ENCODE measurements at places on chromosomes 1 and 21.

GRCh38 chr1:52403566-52404115 lies 582 bp downstream of the ORC1 start:
- DNase-seq, result no peak

- DNase-seq, result no peak
Observed at GRCh38 chr1:171509191-171509590, 23.9 kb downstream of the PRRC2C start.

DNA sequence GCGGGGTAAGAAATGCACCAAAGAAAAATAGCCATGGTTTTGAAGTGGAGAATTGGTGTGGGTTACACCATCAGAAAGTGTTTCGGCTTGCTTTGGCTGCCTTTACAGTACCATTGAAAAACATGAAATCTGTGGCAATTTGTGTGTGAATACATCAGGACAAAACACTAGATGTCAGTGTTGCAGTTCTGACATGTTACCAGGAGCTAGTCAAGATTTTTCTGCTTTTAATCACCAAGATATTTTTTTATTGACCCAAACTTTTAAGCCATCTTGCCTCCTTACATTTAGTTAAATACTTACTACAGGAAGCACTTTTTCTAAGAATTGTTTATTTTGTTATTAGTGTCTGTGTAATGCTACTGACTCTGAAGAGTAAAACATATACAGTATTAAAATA lies 14.3 kb downstream of the RRP15 start:
- DNase-seq, result no peak

DNA sequence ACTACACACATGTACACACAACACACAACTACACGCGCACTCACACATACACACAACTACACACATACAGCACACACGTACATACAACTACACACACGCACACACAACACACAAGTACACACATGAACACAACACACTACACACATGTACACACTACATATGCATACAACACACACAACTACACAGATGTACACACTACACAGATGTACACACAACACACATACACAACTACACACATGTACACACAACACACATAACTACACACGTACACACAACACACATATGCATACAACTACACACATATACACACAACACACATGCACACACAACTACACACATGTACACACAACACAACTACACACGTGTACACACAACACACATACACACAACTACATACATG lies 318.6 kb downstream of the CAMTA1 start:
- no peak for DNase-seq

- DNase-seq, result no peak
Observed at GRCh38 chr1:65113298-65113697, 34.7 kb upstream of the AK4 start.

- DNase-seq, result no peak
Observed at GRCh38 chr1:167849666-167850065, 64.3 kb downstream of the ADCY10 start.
